ENCODE measurements at places on chromosomes 16 and 17.

DNA sequence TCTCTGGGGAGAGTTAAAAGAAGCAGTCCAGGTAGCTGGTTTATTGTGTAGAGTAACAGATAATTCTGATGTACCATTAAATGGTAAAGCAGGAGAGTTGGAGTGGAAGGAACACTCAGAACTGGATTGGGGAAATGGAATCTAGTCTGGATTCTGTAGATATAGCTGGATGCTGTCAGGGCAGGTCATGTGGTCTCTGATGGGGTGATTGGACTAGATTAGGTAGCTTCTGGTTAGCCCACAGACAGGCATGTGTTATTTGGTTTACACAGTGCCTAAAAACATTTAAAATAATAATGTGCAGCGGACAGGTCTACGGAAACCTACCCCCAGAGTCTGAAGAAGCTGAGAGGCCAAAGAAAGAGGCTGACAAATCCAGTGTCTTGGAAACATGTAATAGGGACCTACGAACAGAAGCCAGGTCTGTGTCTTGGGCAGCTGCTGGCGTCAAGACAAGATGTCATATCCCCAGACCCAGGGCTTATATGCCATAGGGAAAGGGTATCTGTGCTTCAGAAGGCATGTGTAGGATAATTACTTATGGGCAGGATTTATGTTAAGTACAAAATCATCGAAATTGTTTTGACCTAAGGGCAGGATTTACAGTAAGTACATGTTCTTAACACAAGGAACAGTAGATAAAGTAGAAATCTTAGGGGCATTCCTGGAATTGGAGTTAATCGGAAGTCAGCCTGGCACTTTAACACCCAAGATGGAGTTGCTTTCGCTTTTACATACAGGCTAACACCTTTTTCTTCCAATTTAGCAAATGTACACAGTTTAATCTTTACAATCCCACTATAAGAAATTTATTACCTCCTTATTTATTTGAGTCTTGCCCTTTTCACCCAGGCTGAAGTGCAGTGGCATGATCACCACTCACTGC is 12.4 kb downstream of the LUC7L3 start:
- no peak for DNase-seq

- no peak for DNase-seq
Observed at GRCh38 chr16:28891964-28892890, 13.9 kb downstream of the ATP2A1 start.

DNA sequence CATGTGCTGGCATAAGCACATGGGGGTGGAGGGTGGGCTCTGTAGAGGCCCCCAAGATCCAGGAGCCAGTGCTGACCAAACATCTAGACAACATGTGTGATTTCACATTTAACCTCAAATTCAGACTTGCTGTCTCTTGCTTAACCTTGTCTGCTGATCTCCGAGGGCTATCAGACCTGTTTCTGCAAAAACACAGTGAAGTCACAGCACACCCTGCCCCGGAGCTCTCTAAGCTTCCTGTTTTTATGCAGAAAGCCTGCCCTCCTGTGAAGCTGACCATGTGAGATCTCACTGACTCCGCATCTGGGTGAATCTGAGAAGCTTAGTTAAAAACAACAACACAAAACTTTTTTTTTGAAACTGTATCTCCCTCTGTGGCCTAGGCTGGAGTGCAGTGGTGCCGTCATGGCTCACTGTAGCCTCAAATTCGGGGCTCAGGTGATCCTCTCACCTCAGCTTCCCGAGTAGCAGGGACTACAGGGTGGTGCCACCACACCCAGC is 6.6 kb upstream of the DPEP2 start:
- DNase-seq: no peak

GRCh38 chr17:48283411-48283810 is 146.6 kb downstream of the SKAP1 start:
- DNase-seq: no peak
